ENCODE measurements at places on chromosomes 1 and 21.

GRCh38 chr1:9733160-9733789, 81.7 kb downstream of the PIK3CD start:
- no peak for DNase-seq

DNA sequence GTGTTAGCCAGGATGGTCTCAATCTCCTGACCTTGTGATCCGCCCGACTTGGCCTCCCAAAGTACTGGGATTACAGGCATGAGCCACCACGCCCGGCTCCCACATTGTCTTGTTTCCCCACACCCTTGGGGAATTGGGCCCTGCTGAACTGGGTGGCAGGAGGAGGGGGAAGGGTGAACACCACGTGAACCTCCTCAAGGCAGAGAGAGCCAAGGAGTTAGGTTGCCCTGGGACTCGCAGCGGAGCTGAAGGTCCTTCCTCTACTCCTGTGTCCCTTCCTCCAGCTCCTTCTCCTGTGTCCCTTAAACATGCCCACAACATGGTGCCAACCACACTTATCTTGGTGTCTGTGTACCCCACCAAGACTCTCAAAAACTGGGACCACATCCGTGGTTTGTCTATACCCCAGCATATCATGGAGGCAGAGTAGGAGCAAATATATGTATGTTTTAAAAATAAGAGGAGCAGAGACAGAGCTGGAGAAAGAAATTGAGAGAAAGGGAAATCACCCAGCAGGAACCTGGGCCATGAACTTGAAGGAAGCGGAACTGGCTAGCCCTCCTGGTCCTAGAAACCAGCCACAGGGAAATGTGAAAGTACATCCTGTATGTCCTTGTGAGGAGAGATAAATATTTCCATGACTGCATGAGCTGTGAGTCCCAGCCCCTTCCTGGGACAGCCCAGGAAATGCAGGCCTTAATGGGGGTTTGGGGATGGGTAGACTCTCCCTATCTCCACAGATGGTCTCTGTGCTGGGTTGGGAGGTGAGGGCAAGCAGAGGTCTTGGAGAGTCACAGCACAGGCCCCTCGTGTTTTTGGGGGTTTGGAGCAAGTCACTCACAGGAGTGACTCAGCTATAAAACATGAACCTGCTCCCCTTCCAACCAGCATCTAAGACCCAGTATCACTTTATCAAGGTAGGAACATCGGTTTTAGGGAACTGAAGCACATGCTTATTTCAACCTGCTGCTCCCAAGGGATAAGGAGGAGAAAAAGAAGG, 9.4 kb upstream of the TAL1 start:
- DNase-seq, result no peak

GRCh38 chr1:19605967-19606366, 38.1 kb upstream of the NBL1 start:
- DNase-seq, result no peak

- no peak for DNase-seq
These were observed 19.1 kb downstream of the SLC25A33 start for GRCh38 chr1:9558271-9558945.

GRCh38 chr21:42523941-42524340, 10.3 kb downstream of the SLC37A1 start:
- DNase-seq, result no peak

GRCh38 chr1:178143730-178144690, 50.1 kb downstream of the RASAL2 start:
- no peak for DNase-seq

GRCh38 chr1:153572569-153573015, 6.9 kb upstream of the S100A2 start:
- DNase-seq, result peak; percentile 77

Measured in activated CD4-positive, alpha-beta T cell treated with anti-CD3 and anti-CD28 coated beads, Interleukin-2, amount 50 U/mL, for 48 hours (primary cell).